Stimulated activated naive CD8-positive, alpha-beta T cell treated with anti-CD3 and anti-CD28 coated beads, Interleukin-15, Interleukin-2, amounts not matched to agents 100 U/mL and 50 U/mL, for 24 hours (primary cell): ENCODE measurements at places on chromosomes 5 and 9.
A peak's percentile ranks its signal among the peaks of the same experiment; 100 is the strongest.

DNA sequence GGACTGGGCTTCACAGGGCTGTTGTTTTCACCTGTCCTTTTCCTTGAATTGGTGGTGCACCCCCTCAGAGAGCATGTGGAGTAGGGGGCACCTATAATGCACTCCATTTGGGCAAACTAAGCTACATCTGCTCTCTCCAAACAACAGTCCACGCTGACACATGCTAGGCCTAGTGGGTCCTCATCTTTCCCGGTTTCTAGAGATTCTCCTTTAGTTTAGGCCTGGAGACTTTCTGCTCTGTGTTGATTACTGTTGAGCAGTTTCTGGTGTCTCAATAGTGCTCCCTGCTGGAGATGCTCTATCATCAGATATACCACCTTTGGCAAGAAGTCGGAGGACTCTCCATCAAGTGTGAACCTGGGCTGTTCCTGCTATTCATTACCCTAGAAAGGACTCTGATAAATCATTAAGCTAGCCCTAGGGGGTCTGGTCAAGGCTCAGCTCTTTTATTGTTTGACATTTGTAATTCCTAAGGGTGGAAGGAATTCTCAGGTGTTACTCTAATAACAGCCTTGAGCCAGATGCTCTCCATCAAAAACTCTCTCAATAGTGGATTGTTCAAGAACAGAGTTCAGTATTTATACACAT is 64.0 kb upstream of the FYB1 start:
- peak; percentile 55 for DNase-seq

GRCh38 chr9:1939466-1939865 is 75.7 kb upstream of the SMARCA2 start:
- DNase-seq = no peak

DNA sequence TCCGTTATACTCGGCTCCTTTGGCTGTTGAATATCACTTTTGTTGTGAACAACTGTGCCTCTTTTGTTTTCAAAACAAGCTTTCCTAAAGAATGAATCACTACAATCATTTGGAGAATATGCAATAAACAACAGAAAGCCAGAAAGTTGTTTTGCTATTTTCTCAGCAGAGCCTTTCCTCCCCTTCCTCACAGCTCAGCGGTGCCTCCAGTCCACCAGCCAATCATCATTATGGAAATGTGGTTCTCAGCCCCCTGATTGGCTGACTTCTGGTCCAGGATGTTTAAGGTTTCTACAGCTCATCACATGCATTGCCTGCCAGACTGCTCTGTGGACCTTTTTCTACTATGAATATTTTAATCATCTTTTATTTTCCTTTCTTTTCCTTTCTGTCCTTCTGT is 9.1 kb upstream of the ZNF608 start:
- DNase-seq = no peak

DNA sequence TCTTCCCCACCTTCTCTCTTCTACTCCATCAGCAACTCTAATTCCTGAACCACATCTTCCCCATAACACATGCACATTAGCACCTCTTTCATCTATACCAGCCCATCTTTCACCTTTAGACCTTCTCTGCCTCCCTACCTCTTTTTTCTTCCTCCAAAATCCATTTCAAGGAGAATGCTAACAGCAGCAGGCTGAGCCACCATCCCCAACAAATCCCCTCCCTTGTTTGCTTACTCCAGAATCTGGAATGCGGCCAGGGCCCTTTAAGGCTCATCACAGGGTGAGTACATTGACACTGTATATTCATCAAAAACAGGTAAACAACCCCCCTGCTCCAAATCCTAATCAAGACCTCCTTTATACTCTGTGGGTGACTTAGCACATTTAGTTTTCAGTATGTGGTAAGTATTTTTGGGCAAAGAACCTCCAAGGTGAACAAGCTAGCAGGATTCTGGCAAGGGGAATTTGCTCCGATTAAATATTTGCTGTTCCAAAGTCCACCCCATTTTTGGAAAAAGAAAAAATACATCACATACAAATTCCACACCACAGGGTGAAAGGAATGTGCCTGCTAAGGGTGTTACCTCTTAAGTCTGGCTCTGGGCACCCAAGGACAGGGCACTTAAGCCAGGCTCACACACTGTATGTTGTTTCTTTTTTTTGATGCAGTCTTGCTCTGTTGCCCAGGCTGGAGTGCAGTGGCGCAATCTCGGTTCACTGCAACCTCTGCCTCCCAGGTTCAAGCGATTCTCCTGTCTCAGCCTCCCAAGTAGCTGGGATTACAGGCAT is 71.4 kb downstream of the SERINC5 start:
- no peak for DNase-seq

- no peak for DNase-seq
These were observed 237.7 kb upstream of the MEF2C start for GRCh38 chr5:89120719-89121118.

DNA sequence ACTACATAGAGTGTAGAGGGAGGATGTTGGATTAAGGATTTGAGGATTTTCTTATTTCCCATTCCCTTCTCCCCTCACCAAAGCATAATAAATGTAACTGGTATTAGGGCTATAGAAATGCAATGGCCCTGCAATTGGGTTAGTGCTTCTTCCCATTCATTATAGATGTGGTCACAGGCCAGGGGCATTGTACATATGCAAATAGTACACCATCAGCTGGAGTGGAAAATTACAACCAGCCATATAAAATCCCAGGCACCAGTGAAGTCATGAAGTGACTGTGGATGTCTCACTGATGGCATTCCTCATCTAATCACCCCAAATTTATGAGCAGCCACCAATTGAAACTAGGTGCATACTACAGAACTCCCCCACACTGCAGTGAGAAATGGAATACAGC is 105.9 kb downstream of the PLK2 start:
- DNase-seq = no peak

- no peak for DNase-seq
These were observed 407.8 kb upstream of the SGCD start for GRCh38 chr5:155919126-155919525.

DNA sequence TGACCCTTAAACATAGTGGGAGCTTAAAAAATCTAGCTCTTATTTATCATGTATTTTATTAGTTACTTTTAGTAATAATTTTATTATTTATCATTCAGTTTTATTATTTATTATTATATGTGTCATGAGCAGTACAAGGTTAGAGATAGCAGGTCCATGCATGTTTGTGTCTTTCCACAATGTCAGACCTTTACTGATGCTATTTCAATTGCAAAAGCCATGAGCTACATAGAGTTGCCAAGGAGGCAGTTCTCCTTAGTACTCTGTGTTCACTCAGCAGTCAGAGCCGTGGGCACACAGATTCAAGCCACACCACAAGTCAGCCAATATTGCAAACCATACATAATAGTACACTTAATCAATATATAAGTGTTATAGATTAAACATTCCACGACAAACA is 157.9 kb upstream of the NTRK2 start:
- DNase-seq = no peak
